ENCODE measurements at places on chromosomes 7 and 10.

- DNase-seq: no peak
Observed at GRCh38 chr7:106384373-106384772, 99.6 kb upstream of the NAMPT start.

DNA sequence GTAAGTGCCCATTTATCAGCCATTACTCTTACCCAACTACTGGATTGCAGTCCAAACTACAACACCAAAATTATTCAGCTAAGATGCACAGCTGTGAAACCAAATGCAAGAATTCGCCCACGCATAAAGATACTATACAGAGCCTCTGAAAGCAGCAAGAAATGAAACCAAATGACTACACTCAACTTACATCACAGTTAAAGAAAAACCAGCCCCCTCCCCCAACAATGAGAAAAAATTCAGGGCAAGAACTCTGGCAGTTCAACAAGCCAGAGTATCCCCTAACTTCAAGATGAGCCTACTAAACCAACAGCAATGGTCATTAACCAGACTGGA, 209.1 kb upstream of the VWC2 start:
- DNase-seq: no peak

DNA sequence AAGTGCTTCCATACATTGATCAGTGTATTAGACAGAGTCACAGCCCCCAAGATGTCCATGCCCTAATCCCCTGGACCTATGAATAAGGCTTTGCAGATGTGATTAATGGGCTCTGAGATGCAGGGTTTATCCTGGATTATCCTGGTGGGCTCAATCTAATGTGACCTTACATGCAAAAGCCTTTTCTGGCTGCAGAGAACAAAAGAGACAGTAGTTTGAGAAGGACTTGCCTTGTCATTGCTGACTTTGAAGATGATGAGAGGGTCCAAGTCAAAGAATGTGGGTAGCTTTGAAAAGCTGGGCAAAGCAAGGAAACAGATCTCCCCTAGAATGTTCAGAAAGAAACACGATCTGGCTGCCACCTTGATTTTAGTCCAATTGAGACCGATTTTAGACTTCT, 238.7 kb downstream of the CCSER2 start:
- no peak for DNase-seq

- no peak for DNase-seq
Observed at GRCh38 chr7:63925262-63925625, 73.4 kb upstream of the ZNF722 start.

DNA sequence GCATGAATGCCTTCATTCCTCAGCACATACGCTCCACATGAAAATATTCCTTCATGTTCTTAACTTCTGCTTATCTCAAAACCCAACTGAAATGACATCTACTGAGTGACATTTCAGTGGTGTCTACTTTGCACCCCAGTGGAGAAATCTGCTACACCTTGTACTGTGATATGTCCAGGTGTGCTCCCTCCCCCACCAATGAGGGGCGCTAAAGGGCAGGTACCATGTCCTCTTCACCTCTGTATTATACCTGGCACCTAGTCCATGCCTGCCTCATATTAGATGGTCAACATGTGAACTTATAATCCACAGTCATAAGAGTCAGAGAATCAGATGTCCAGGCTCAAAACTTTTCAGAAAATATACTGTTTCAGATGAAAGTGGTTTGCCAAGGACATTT, 2.1 kb downstream of the PAXIP1 start:
- no peak for DNase-seq

DNA sequence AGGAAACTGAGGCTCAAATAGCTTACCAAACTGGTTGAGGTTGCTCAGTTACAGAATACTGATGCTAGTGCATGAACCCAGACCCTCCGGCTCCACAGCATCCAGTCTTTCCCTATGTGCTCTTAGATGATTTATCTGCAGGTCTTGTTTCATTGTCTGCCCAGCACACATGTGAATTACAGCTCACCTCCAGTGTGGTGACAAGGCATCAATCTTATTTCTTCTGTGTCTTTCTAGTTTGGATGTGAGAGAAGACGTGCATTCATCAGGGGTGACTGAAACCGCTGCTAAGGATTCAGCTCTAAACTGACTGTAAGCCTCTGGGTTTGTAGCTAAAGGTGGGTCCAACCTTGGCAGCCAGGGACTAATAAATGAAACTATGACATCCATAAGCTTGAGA, 123.8 kb downstream of the SH2D4B start:
- no peak for DNase-seq

DNA sequence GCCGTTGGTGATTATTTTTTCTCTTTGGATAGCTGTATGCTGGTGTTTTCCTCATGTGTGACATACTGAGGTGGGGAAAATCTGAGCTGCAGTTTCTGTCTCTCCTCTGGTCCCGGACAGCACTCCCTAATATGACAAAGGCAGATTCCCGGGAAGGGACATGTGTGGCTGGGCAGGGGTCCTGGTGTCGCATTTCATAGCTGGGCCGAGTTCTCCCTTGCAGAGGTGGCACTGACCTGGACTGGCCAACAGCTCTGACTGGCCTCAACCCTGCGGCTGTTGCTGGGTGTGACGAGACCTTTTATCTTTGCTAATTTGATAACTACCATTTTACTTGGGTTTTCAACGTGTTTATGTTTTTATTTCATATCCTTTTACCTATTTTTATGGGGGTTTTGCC, 248.6 kb upstream of the TCERG1L start:
- no peak for DNase-seq

GRCh38 chr7:106600569-106601373, 60.2 kb downstream of the CCDC71L start:
- DNase-seq: no peak

- no peak for DNase-seq
Observed at GRCh38 chr7:20475756-20476155, 139.7 kb upstream of the ABCB5 start.

- no peak for DNase-seq
Observed at GRCh38 chr10:75592791-75593643, 161.6 kb downstream of the LRMDA start.

DNA sequence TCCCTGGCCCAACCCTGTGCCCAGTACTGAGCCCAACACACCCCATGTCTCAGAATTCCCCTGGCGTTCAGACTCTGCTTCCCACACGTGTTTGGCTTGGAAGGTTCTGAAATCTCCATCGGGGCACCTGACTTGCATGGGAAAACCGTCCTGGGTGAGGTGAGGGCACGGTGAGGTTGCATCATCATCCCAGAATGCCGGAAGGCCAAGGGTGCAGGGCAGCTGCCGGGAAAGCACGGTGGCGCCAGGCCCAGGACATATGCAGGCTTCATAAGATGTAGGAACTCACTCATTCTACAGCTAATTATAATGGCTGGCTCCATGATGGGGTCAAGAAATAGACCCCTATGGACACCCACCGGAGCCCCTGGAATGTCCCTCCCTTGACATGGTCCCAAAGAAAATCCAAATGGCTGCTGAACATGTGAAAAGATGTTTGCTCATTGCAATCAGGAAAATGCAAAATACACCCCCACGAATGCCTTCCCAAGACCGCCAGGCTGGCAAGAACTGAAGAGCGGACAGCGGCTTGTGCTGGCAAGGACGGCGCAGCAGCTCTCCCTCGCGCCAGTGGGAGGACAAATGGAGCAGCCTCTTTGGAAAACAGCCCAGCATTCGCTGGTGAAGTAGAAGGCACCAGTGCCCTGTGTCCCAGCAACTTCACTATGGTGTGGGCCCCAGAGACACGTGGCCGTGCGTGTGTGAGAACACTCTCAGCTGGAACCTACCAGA, 2.3 kb downstream of the KNDC1 start:
- peak; percentile 81 for DNase-seq

DNA sequence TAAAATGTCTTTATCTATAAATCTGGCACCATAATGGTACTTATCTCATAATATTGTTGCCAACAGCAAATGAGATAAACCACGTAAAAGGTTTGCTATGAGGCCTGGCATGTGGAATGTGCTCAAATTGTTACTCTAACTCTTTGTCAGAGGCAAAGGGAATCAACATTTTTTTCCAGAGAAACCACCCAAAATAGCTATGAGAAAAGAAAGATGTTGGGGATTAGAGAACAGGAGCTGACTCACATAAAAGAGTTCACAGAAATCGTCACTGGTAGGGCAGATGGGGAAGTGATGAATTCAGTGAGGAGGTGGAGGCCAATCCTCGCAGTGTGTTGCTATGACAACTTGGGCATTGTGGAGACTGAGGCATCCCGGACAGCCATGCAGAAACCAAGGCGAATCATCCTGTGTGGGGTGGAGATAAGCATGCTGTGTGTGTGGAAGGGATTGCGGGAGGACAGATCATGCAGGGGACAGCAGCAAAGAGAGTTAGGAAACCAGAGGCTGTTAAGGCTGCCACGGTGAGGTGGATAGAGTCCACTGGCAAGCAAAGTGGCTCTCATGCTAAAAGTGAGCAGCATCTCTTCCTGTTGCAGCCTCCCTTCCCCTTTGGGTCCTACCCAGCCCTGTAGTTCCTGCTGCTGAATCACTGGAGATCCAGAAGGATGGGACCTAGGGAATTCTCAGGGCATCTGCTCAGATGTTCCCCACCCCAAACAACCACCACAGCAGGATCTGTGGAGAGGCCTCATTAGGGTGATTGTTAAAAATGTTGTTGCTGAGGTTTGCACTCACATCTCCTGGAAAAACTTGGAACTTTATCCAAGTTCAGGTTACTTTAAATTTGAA, 103.9 kb downstream of the CUBN start:
- peak; percentile 61 for DNase-seq

- no peak for DNase-seq
Observed at GRCh38 chr10:113202011-113202410, 252.0 kb downstream of the TCF7L2 start.

GRCh38 chr7:130560972-130561371, 69.1 kb downstream of the MEST start:
- DNase-seq: no peak

DNA sequence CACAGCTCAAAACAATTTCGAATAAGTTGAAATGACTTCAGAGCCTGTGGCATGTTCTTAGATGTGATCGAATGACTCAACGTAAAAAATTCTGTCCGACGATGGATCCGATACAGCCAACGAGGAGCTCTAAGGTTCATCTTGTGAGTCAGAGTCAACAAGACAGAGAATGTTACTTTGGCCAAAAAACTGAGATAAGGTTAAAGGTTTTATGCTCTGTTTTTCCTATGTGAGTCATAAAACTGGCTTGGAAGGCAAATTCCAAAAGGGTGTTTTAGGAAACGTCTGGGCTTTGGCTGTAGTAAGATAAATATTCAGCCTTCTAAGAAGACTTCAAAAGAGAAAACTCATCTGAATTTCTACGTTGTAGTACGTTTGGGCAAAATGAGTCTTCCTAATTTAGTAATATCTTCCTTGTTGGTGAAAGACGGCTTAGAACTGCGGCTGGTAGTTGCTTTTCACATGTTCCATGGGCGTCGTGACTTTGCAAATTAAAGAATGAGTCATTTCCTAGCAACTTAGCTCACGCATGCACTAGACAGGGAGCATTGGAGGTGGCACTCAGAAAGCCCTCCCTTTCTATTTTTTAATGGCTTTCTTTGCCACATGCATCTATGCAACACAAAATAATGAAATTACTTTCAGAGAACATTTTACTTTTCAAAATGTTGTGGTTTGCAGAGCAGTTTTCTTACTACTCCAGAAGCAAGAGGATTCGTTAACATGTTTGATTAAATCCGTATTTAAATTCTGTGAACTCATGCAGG, 28.2 kb downstream of the PFKP start:
- DNase-seq: no peak

DNA sequence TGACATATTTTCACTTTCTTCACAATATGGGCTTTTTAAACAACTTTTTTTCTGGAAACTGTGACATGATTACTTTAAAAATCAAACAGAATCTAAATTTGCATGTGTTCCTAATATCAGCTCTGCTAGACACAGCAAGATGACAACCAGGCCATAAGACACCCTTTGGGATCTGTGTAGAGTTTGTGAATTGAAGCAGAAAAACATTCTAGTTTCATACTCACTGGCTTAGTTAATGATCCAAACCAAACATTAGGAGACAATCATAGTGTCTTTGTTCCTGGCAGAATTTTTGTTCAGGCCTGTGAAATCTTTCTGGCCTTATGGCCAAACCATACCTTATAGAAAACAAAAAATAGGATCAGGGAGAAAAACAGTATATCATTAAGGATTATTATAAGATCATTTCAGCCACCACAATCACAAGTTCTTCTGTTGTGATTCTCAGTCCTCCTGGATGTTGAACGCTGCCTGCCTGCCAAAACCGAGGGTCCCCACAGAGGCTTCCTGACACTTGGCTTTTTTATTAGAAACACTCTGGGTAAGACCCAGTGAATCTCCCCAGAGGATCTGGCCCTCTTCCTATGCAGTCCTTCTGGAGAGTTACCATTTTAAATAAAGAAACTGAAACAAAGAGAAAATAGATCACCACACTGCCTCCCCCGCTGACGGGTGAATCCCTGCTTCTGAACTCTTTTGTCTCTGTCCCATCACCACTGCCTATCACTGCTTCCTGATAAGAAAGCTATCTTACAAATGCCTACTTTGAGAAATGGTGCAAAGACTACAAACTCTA, 79.2 kb upstream of the PPP1R3C start:
- DNase-seq: no peak

- DNase-seq: no peak
Observed at GRCh38 chr10:124748953-124749645, 4.9 kb upstream of the FAM53B start.

DNA sequence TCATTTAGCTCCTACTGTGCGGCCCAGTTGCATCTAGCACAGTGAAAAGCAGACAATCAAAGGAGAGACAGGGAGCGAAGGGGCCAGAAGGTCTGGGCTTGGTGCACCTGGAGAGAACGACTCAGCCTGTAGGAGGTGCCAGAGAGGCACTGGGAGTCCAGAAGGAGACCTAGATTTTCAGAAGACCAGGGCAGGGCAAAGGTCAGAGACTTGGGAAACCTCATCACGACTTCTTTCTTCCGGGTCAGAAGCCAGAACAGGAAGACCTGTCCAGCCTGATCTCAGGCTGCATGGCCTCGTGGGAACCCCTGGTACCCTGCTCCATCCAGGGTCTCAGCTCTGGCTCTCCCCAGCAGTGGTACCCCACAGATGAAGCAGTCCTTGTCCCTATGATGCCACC, 5.2 kb downstream of the AGAP3 start:
- no peak for DNase-seq

- peak; percentile 32 for DNase-seq
Observed at GRCh38 chr7:140330128-140330527, 68.2 kb downstream of the SLC37A3 start.

- DNase-seq: no peak
Observed at GRCh38 chr7:54591404-54592386, 49.5 kb downstream of the VSTM2A start.

DNA sequence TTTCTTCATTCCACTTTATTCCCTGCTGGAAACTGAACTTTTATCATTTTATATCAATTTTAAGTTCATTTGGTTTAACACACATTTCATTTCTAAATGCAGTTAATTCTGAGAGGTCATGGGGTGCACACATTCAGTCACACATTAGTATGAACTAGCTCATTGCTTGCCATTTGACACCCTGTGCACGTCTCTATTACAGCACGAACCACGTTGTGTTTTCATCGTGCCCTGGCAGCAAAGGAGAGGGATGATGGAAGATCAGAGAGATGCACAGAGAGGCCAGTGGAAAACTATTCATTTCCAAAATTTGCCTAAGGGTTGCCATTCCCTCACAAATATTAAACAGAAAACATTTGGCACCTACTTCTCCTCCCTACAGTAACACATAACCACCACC, 45.4 kb downstream of the CTNNA3 start:
- DNase-seq: no peak

GRCh38 chr10:36220151-36220550, 578.1 kb upstream of the FZD8 start:
- no peak for DNase-seq

- DNase-seq: no peak
Observed at GRCh38 chr7:77619314-77619713, 76.9 kb upstream of the RSBN1L start.
